ENCODE measurements at places on chromosomes 3 and 15.

- DNase-seq = no peak
Measured at GRCh38 chr3:58746758-58747157, 80.2 kb upstream of the FAM3D start.

- no peak for DNase-seq
Measured at GRCh38 chr15:77455696-77456321, 35.1 kb downstream of the HMG20A start.

GRCh38 chr3:170992854-170993253, 33.7 kb downstream of the SLC2A2 start:
- DNase-seq = no peak

GRCh38 chr3:73419942-73420341, 204.8 kb downstream of the PDZRN3 start:
- DNase-seq = no peak
